ENCODE measurements at places on chromosomes 12 and 14.

GRCh38 chr12:121441555-121441954 lies 41.6 kb downstream of the RNF34 start:
- DNase-seq: no peak

- peak; percentile 56 for DNase-seq
Observed at GRCh38 chr14:20477211-20477876, 8.1 kb downstream of the PNP start.

DNA sequence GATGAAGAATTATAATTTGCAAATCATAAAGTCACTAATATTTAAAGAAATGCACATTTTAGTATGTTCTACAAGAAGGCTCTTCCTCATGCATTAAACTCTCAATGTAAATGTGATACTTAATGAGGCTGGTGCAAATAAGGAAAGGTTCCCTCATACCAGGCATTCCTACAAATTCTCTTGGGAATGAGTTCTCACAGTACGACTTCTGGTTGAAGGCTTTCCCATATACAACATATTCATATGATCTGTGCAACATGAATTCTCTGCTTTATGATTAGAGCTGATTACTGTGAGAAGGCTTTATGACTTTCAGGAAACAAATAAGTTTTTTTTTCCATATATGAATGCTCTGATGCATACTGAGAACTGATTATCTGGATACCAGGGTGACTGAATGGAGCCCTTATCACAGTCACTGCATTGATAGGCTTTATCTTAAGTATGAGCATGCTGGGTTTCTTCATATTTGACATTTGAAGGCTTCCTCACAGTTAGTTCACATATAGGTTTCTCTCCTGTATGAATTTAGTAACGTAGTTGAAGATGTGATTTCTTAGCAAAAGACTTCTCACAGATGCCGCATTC lies 293.9 kb downstream of the RAD51B start:
- no peak for DNase-seq

GRCh38 chr12:119842380-119842779 lies 34.7 kb downstream of the CIT start:
- DNase-seq: no peak

DNA sequence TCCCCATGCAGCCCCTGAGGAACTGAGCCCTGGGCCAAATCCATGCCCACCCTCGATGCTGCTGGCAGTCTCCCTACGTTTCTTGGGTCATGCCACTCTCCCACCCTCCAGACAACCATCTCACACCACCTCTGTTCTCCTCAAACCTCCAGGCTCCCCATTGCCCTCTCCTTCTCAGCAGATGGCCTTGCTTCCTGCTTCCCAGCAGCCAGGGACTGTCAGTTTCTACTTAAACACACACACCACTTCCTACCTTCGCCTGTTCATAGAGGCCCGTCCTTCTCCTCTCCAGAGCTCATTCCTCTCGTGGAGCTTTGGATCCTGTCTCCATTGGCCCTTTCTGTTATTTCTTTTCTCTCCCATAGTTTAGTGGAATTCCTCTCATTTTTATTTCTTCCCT lies 27.1 kb downstream of the ZNF664 start:
- DNase-seq: no peak

DNA sequence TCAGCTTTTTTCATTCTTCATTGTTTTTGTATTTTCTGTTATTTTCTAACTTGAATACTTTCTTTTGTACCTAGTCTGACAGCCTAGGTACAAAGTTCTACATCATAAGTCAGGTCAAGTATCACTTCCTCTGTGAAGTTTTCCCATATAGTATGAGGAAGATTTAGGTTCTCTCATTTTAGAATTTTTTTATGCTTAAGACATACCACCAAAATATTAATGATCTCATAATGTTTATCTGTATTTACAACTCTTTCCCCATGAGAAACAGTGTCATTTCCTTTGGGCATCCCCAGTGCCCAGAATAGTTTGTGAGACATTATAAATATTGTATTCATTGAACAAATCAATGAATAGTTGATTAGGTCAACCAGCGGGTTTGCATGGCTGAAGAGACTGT lies 3.1 kb upstream of the ATF7IP start:
- DNase-seq: no peak

- DNase-seq: peak; percentile 44
Observed at GRCh38 chr12:52741375-52742195, 35.6 kb downstream of the KRT76 start.
